ENCODE measurements at places on chromosomes 4 and X.

DNA sequence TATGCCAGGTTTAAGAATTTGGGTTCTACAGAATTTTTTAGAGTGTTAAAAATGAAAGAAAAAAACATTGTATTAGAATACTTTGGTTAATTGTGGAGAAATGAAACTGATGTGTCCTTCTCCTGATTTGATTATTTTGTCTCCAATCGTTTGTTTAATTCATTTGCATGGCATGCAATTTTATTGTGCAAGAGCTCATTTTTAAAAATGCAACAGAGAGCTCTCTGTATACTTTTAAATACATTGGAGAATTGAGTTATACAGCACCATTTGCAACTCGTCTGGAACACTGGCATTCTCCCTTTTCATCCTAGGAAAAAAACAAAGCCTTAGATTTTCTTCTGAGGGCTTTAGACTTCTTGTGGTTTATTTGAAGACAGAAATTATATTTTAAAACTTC is 689 bp downstream of the EXOC1L start:
- DNase-seq: no peak

GRCh38 chr4:176335421-176335820 is 15.7 kb downstream of the SPCS3 start:
- no peak for DNase-seq

GRCh38 chrX:11187001-11187400 is 75.9 kb downstream of the HCCS start:
- no peak for DNase-seq

DNA sequence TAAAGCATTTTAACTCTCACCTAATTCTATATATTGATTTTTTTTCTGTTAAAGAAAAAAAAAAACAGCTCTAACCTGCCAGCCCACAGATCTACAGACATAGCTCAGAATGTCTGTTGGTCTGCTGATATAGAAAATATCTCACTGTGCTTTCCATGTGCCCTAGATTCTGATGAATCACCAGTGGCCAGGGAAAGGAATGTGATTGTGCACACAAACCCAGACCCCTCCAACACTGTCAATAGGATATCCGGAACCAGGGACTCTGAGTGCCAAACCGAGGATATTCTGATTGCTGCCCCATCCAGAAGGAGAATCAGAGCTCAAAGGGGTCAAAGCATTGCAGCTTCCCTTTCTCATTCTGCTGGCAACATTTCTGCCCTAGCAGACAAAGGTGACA is 12.1 kb upstream of the SCML1 start:
- DNase-seq: no peak

GRCh38 chr4:150149381-150149780 is 71.1 kb downstream of the DCLK2 start:
- no peak for DNase-seq

DNA sequence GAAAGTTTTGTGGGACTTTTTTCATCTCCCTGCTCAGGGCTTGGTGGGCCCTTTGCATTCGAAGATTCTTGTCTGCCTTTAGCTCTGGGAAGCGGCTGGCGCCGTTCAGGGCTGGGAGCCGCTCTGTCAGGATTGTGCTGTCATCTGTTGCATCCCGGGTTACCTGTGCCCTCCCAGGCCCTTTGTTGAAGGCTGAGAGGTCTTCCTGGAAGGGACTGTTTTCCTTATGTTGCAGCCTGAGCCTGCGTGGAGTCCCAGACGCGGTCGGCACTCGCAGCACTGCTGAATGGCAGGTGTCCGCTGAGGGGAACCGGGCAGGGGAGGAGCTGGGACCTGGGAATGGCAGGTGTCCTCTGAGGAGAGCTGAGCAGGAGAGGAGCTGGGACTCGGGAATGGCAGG is 15.9 kb downstream of the RGS12 start:
- DNase-seq: no peak

GRCh38 chr4:40157436-40157835 is 39.4 kb upstream of the RHOH start:
- no peak for DNase-seq

- DNase-seq: no peak
Measured at GRCh38 chr4:150310159-150310895, 232.1 kb downstream of the DCLK2 start.

GRCh38 chrX:43899878-43900815 is 17.9 kb upstream of the MAOB start:
- DNase-seq: no peak

DNA sequence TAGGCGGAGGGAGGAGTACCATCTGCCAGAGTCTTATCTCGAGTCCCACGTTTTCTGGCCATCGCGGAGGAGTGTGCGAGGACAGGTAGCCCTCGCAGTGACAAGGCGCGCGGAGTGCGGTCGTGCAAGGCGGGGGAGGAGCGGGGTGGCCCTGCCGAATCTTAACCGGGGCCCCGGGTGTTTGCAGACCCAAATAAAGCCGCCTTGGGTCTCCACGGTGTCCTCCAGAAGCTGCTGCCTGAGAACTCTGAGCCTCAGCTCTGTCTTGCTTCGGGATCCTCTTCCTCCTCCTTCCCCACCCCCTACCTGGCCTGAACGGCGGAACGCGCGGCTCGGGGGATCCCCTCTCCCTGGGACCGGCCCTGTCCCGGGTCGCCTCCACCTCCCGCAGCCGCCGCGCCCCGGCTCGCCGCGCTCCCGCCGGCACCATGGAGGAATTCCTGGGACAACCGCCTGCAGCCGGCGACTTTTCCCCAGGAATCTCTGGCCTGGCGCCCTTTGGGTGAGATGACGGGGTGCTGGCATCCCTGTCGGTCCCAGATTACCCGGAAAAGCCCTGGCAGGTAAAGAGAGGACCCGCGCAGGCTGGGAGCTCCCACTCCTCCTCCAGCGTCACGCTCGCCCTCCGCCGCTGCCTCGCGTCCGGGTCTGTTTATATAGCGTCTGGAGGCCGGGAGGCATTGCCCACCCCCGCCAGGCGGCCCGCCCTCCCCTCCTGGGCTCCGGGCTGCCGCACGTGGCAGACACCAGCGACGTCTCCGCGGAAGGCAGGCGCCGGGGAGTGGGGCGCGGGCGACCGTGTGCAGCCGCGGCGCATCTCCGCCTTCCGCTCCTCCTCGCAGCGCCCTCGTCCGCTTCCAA is at the start of gene GALNTL6:
TSS of gene GALNTL6 (plus strand) at position 740 of the 861 bp plus-strand sequence.
- DNase-seq: no peak

DNA sequence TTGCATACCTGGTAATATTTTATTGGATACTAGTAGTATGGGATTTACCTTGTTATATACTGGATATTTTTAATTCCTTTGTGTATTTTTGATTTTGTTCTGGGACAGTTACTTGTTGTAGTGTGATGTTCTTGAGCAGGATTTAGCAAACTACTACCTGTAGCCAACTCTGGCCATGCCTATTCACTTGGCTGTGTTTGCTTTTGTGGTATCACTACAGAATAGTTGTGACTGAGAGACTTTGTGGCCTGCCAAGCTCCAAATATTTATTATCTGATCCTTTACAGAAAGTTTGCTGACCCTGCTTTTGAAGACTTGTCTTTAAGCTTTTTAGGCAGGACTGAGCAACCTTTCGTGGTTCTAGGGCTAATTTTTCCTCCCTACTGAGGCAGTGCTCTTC is 17.8 kb downstream of the ZCCHC4 start:
- no peak for DNase-seq

- no peak for DNase-seq
Measured at GRCh38 chr4:142423861-142424260, 422.2 kb downstream of the INPP4B start.

All from NCI-H2107 (cell line).